ENCODE measurements at places on chromosomes 6 and 20.

GRCh38 chr6:87675004-87675681, 26.9 kb downstream of the AKIRIN2 start:
- no peak for DNase-seq

DNA sequence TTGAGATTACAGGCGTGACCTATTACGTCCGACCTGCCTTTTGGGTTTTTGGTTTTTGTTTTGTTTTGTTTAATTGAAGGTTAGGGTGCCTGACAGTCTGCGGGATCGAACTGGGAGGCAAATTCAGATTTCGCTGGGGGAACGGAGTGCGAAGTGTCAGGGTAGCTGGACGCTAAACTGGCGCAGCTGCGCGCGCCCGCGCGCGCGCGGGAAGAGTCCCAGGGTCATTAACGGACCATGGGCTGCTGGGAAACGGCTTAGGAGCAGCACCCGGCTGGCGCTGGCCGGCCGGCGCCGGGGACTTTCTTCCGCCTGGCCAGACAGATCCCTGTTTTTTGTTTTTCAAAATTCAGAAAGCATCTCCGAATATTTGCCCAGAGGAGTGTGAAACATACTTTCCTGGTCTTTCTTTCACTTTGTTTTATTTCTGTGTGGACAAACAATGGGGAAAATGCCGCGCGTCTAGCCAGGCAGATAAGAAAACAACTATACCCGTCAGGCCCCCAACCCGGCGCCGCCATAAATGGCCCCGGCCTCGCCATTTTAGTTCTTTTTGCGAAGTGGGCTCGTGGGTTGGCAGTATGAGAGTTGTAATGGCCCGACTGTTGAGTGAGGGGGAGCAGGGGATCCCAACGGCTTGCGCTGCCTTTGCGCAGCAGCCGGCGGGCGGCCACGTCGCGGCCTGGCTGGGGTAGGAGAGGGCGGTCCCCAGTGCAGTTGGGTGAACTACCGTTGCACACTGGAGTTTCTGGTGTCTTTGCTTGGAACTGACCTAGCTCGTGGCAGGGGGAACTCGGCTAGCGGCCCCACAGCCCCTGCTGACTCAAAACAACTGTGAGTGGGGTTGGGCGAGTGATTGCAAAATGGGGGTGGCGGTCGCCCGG, 7.1 kb downstream of the HSPA1B start:
- DNase-seq, result peak; percentile 63

DNA sequence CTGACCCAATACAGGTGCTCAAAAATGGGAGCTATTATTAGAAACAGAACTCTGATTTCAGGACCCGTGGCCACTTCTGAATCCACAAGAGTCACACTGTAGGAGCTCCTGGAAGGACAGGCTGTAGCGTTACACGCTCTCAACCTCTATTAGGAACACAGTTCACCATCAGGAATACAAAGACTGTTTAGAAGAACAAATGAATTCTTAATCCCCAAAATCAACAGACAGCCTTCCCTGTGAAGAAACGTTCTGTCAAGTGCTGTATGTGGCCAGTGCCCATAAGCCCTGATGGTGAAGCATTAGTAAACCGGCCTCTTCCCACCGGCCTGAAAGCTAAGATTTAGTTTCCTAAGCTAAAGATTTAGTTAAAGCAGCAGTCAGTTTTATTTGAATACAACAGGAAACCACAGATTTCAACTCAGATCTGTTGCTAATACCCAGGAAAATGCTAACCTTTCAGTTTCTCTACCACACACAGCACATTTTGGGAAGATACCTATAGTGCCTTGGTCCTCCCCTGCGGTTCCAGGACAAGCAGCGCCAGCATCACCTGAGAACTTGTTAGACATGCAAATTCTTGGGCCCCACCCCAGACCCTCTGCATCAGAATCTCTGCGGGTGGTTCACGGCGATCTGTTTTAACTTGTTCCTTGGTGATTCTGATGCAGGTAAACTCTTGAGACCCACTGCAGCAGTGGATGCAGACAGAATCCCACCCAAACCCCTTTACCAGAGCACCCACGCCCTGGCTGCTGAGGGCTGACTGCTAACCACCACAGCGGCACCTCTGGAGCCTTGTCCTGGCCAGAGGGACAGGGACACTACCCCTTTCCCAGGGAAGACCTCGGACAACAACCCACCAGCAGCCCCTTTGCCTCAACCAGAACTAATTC, 33.4 kb downstream of the MTRES1 start:
- no peak for DNase-seq

- no peak for DNase-seq
Observed at GRCh38 chr6:100658486-100658885, 193.8 kb upstream of the SIM1 start.

DNA sequence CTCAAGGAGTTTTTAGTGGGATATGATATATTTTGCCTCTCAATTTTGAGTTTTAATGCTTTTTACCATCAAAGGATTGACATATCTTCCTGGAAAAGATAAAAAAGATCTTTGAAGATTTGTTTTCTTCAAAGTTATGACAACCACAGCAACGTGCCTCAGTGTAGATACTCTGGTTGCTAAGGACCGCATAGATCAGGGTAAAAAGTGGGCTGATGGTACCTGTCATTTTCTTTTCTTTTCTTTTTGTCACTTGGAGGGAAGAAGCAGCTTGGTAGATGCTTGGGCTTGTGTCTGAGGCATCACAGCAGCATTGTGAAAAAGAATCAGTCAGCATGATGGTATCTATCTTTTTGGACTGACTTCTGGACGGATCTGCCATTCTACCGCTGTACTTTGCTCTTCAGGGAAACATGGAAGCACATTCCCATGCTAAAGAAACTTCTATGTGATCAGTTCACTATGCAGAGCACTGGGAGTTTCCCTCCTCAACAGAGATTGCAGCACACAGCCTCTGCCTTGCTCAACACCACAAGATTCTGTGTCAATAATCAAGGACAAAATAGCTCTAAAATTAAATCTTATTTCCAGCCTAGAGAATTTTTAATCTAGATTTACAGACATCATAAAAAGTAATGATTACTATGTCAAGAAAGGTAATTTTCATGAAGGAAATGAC, 54.8 kb upstream of the SGK1 start:
- DNase-seq, result no peak

GRCh38 chr20:25286917-25287316, 39.0 kb downstream of the PYGB start:
- no peak for DNase-seq

DNA sequence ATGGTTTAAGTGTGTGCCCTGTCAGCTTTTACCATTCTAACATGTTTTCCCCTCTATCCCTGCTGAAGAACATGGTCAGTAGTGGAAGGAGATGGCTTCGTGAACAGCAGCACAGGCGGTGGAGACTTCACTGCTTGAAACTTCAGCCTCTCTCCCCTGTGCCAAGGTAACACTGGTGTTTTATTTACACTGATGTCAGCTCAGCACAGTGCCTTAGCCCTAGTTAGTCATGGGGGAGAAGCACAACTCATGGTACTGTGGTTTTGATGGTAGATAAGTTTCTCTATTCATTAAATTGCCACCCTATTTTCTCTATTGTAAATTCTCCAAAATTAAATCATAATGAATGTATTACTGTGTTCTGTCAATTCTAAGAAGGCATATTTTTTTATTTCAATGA, 56.6 kb downstream of the MTHFD1L start:
- no peak for DNase-seq

GRCh38 chr20:64098471-64099013, 8.8 kb downstream of the NPBWR2 start:
- no peak for DNase-seq

GRCh38 chr6:22512686-22513427, 56.5 kb upstream of the HDGFL1 start:
- no peak for DNase-seq

GRCh38 chr20:33791959-33792597, 19.1 kb upstream of the CHMP4B start:
- DNase-seq, result peak; percentile 16

GRCh38 chr20:35462351-35462750, 7.0 kb downstream of the CEP250 start:
- no peak for DNase-seq

- no peak for DNase-seq
Observed at GRCh38 chr6:25172819-25173218, 106.4 kb upstream of the CARMIL1 start.

DNA sequence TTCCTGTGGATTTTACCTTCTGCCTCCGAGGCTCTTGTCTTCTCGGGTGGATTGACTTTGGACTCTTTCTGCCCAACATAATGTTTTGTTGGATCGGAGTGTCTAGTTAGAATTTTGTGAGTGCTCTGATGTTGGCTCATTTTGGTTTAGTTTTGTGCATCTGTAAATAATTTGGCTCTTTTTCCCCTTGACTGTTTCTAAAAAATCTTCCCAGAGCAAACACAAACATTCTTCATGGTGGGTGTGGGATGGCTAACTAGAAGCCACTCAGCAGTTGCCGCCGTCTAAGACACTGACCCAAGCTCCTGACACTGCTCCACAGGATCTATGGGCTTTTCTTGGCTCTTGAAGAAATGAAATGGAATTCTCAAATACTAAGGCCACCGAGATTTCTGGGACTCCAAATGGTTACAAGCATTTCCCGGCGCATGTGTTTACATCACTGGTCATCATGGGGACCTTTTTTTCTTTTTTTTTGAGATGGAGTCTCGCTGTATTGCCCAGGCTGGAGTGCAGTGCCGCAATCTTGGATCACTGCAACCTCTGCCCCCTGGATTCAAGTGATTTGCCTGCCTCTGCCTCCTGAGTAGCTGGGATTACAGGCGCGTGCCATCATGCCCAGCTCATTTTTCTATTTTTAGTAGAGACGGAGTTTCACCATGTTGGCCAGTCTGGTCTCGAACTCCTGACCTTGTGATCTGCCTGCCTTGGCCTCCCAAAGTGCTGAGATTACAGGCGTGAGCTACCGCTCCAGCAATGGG, 92.0 kb upstream of the FRMD1 start:
- DNase-seq, result no peak

GRCh38 chr6:165922309-165922794, 245.3 kb downstream of the TBXT start:
- no peak for DNase-seq

GRCh38 chr20:20856306-20856705, 143.9 kb upstream of the RALGAPA2 start:
- DNase-seq, result no peak

All from activated T-helper 1 cell treated with Interleukin-2 at 50 U/mL for 16 hours (primary cell).